ENCODE measurements at places on chromosomes 5 and 9. TPM values are rescaled to one million over a fixed set of nuclear protein-coding genes. Genes with fewer than 3 reads are reported as not detected.

The SKIC3 gene
- 69.3 TPM for total RNA-seq

The CCNG1 gene
- total RNA-seq, result 521 TPM

The NFIL3 gene
- total RNA-seq, result 8.4 TPM

The BARHL1 gene
- not detected for total RNA-seq

The CARTPT gene
- total RNA-seq, result not detected

The GFRA3 gene
- 1.8 TPM for total RNA-seq

The LRRC19 gene
- total RNA-seq, result not detected

The EHMT1 gene
- total RNA-seq, result 121 TPM

The PCBD2 gene
- total RNA-seq, result 11.0 TPM

The BNC2 gene
- 40.8 TPM for total RNA-seq

The ADAMTS16 gene
- total RNA-seq, result 4.6 TPM

The EPB41L4B gene
- total RNA-seq, result 18.9 TPM

The ZNF366 gene
- total RNA-seq, result not detected

The WNT8A gene
- 0.26 TPM for total RNA-seq

The HAVCR1 gene
- not detected for total RNA-seq

The ADCY2 gene
- 31.3 TPM for total RNA-seq

The ACTBL2 gene
- total RNA-seq, result not detected

The ORM1 gene
- total RNA-seq, result 4.4 TPM

The DOK3 gene
- 15.9 TPM for total RNA-seq

The CDX1 gene
- total RNA-seq, result 0.22 TPM

The IL11RA gene
- 8.7 TPM for total RNA-seq

The DAPK1 gene
- total RNA-seq, result 79.4 TPM

The TAF1L gene
- total RNA-seq, result not detected

The ST8SIA4 gene
- not detected for total RNA-seq

The STING1 gene
- 0.26 TPM for total RNA-seq

The CD14 gene
- total RNA-seq, result 0.13 TPM

The SYK gene
- 7.9 TPM for total RNA-seq

The PKD2L2 gene
- not detected for total RNA-seq

The DYNC2I2 gene
- total RNA-seq, result 62.2 TPM

The SLCO6A1 gene
- total RNA-seq, result 0.46 TPM

The GPX8 gene
- 37.9 TPM for total RNA-seq

The CDH9 gene
- total RNA-seq, result 0.79 TPM

The ARHGEF39 gene
- 21.6 TPM for total RNA-seq

The CACNA1B gene
- 7.8 TPM for total RNA-seq

The PGM5 gene
- not detected for total RNA-seq

The SPDL1 gene
- 48.5 TPM for total RNA-seq

The PDGFRB gene
- total RNA-seq, result 3.9 TPM

The TXNDC8 gene
- total RNA-seq, result not detected

The COL23A1 gene
- total RNA-seq, result 2.6 TPM

The CHSY3 gene
- 0.37 TPM for total RNA-seq

The SLC46A2 gene
- not detected for total RNA-seq

Data from H9 (cell line).